ENCODE measurements at places on chromosomes 5 and 9.
A peak's percentile ranks its signal among the peaks of the same experiment; 100 is the strongest.

- no peak for DNase-seq
Measured at GRCh38 chr9:136854842-136855460, 2.8 kb downstream of the MAMDC4 start.

DNA sequence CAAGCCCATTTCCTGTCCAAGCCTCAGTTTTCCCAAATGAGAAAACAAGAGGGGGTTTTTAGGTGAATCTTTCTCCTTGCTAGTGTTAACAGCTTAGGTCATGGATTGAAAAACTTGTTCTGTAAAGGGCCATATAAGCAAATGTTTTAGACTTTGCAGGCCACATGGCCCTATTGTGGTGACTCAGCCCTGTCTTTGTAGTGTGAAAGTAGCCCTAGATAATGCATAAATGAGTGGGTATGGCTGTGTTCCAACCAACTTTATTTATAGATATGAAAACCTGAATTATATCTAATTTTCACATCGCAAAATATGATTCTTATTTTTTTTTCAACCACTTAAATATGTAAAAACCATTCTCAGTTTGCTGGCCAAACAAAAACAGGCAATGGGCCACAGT lies 6.9 kb upstream of the BARX1 start:
- no peak for DNase-seq

- DNase-seq: peak; percentile 22
Measured at GRCh38 chr9:114954956-114955582, 24.7 kb upstream of the TNFSF8 start.

GRCh38 chr5:175479125-175479881 lies 943 bp downstream of the SFXN1 start:
- DNase-seq: no peak

GRCh38 chr5:52710972-52711596 lies 76.6 kb upstream of the ITGA1 start:
- no peak for DNase-seq

Data from germinal center (tissue), 1 donor.